ENCODE measurements at places on chromosomes 7 and 10.

DNA sequence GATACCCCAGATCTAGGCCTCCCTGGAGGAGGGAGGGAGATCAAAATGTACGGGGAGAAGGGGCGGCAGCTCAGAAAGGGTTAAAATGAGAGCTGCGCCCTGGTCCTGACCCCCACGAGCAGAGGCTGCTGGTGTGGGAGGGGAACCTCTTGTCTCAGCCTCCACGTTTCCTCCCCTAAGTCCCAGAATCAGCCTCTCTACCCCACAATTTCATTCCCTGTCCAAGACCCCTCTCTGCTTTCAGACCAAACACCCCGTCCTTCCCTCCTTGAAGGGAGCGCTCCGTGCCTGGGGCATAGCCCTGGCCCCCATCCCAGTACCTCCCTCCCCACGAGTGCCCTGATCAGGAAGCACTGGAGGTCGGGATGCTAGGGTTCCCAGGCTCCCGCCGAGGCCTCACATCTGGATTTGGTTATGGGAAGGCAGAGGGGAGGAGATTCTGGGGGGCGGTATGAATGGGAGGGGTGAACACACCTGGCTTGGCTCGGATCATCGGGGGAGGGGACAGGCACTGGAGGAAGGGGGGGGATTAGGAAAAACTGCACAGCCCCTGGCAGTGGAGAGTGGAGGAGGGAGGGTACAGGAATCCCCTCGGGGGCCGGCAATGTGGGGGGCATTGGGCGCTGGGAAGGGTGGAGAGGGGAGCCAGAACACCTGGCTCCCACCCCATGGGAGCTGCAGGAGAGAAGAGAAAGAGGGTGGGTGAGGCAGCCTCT lies 2.7 kb downstream of the EPHB4 start:
- DNase-seq = no peak

- DNase-seq = no peak
Observed at GRCh38 chr7:73841689-73842066, 638 bp downstream of the METTL27 start.

DNA sequence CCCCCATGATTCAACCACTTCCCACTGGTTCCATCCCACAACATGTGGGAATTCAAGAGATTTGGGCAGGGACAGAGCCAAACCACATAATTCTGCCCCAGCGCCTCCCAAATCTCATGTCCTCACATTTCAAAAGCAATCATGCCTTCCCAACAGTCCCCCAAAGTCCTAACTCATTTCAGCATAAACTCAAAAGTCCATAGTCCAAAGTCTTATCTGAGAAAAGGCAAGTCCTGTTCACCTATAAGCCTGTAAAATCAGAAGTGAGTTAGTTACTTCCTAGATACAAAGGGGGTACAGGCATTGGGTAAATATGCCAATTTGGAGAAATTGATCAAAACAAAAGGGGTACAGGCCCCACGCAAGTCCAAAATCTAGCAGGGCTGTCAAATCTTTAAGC lies 272.9 kb downstream of the MAGI2 start:
- no peak for DNase-seq

DNA sequence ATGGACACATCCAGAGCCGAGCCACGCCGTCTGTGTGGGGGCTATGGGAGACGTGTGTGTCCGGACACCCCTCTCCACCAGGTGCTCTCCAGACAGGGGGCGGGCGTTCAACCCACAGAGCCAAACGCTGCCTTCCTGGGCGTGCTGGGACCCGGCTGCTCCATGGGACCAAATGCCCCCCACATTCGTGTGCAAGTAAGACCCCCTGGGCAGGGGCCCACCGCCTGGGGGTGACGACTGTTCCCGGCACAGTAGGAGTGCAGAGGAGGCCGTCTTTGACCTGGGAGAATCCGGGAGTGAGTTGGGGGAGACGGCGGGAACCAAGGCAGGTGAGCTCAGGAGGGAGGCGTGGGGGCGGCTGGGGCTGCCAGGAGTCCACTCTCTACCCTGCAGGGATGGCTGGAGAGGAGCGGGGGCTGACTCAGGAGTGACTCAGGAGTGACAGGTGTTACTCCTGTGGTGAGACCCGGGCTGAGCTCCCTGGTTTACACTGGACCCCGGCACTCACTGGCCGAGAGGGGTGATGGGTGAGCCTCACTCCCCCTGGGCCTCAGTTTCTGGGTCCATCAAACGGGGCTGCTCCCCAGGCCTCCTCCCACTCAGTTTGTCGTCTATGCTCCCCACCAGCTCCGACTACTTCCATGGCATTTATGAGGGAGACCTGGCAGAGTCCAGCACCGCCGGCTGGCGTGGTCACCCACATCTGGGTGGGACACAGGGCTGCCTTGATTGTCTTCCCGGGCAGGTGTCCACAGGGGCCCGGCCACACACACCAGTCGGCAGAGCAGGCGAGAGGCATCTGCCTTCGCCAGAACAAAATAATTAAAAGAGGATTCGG lies 95.0 kb downstream of the MICALL2 start:
- DNase-seq = peak; percentile 92

GRCh38 chr10:45091968-45092367 lies 91.2 kb downstream of the ZNF22 start:
- DNase-seq = no peak

DNA sequence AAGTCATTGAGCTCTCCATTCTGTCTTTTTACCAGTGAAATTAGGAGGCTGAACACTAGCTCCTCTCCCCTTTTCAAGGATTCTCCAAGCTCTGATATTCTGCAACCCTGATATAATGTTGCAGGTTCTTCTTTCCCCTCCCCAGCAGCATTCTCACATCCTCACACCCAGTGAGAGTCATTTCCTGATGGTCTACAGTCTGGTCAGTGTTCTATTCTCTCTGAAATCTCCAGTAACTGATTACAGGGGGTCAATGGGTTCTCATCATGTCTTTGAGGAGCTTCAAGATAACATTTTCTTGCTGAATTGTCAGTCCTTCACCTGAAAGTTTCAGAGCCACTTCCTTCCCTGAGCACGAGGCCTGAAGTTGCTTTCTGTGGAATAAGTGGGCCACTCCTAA lies 299.4 kb downstream of the PTEN start:
- DNase-seq = no peak

DNA sequence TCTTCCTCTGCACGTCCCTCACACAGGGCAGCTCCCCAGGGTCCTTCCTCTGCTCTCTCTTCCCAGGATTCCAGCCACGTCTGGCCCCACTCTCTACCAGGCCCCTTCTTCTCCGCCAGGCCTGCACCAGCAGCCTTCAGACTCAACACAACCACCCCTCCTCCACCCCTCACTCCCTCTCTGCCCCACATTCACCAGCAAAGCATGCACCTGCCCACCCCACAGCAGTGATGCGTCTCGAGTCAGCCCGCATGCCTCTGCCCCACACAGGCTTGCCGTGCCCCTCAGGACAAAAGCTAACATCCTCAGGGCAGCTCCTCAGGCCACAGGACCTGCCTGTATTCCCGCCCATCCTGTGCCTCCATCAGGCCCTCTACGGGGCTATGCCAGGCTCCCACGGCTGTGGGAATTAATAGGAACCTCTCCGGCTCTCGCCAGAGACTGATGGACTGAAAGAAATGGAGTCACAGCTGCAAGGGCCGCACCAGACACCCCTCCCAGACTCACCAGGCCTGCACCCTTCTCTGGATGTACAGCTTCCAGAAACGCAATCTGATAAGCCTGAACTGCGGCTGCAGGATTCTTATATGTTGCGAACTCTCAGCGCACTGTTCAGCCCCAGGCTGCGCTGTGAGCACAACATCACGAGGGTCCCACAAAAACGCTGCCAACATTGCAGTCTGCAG lies 100.1 kb downstream of the CYTH3 start:
- no peak for DNase-seq

DNA sequence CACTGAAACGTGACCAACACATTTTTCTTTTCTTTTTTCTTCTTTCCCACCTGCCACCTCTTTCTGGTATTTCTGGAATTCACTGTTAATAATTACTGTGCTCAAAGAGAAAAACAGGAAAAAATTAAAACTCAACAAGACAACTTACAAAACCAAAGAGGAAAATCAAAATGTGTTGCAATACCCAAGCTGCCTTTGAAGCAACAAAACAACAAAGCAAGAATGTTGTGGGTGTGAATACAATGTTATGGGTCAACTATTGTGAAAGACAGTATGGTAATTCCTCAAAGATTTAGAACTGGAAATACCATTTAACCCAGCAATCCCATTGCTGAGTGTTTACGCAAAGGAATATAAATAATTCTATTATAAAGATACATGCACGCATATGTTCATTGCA lies 415.1 kb downstream of the GFRA1 start:
- DNase-seq = no peak

Data from chondrocyte (in vitro differentiated cells).